ENCODE measurements at places on chromosomes 3 and 15. TPM values are rescaled to one million over a fixed set of nuclear protein-coding genes. Genes with fewer than 3 reads are reported as not detected.

Gene MB21D2
- 12.7 TPM for polyA plus RNA-seq

Gene EDEM1
- 25.2 TPM for polyA plus RNA-seq

Gene EIF4A2
- 410 TPM for polyA plus RNA-seq

Gene MRPL47
- 37.8 TPM for polyA plus RNA-seq

Gene DHX30
- polyA plus RNA-seq = 86.3 TPM

Gene RLBP1
- not detected for polyA plus RNA-seq

DNA sequence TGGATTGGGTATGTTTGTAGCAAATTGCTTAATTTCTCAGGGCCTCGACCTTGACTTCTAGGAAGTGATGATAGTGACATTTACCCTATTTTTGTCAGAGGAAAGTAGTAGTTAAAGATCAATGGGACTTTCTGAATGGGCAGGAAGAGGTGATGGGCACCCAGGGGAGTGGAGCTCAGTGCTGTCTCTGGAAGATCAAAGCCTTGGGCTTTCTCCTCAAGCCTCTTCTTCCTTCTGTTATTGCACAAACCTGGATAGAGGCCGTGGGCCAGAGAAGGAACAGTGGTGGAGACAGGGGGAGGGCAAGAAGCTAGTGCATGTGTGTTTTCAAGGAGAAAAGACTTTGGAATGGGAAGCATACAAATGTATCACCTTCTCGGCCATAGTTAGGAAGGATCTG lies 44.9 kb upstream of the EOMES start:
- no peak overlapping the region for H3K27ac ChIP-seq
- no peak for DNase-seq
- H3K36me3 ChIP-seq = no peaks in the 10 kb centered on the region
- H3K27me3 ChIP-seq = no peaks in the 10 kb centered on the region
- H3K4me1 ChIP-seq = no peaks in the 10 kb centered on the region

- no peak for DNase-seq
- no peaks in the 10 kb centered on the region for H3K36me3 ChIP-seq
- no peak overlapping the region for H3K4me3 ChIP-seq
- no peaks in the 10 kb centered on the region for H3K4me1 ChIP-seq
Measured at GRCh38 chr3:32577581-32578556, 7.2 kb upstream of the DYNC1LI1 start.

GRCh38 chr3:189389346-189389745 lies 217.6 kb downstream of the TPRG1 start:
- no peaks in the 10 kb centered on the region for H3K36me3 ChIP-seq
- peaks cover 4% of the 10 kb centered on the region for H3K27me3 ChIP-seq
- DNase-seq = no peak

GRCh38 chr15:98240303-98240702 lies 279.8 kb downstream of the ARRDC4 start:
- no peaks in the 10 kb centered on the region for H3K4me1 ChIP-seq
- DNase-seq = no peak
- no peak overlapping the region for H3K27ac ChIP-seq
- no peak overlapping the region for H3K4me3 ChIP-seq
- no peaks in the 10 kb centered on the region for H3K27me3 ChIP-seq

DNA sequence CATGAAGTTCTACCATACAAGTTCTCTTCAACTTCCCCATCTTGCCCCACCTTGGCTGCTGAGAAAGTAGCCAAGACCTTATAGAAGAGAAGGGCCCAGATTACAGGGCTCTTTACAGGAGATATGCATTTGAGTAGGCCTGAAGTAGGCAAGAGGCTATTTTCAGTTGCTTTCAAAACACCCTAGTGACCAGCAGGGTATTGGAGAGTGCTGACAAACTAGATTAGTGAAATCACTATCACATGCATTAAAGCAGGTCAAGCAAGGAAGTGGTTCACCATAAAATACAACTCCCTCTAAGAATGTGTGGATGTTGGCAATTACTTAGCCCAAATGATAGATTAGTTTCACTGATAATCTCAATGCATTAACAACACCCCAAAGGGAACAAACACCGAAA lies 2.7 kb upstream of the LZTFL1 start:
- H3K27me3 ChIP-seq = peaks cover 8% of the 10 kb centered on the region
- no peaks in the 10 kb centered on the region for H3K4me1 ChIP-seq
- no peak overlapping the region for H3K27ac ChIP-seq
- DNase-seq = no peak
- no peaks in the 10 kb centered on the region for H3K36me3 ChIP-seq
- no peak overlapping the region for H3K4me3 ChIP-seq

- no peaks in the 10 kb centered on the region for H3K36me3 ChIP-seq
Measured at GRCh38 chr3:110767156-110767555, 304.5 kb upstream of the NECTIN3 start.

GRCh38 chr3:1056744-1057143 lies 36.1 kb upstream of the CNTN6 start:
- H3K4me3 ChIP-seq = no peak overlapping the region
- no peaks in the 10 kb centered on the region for H3K4me1 ChIP-seq
- H3K27ac ChIP-seq = no peak overlapping the region
- no peaks in the 10 kb centered on the region for H3K36me3 ChIP-seq
- DNase-seq = no peak
- H3K27me3 ChIP-seq = no peaks in the 10 kb centered on the region

GRCh38 chr3:186782542-186783057 lies 777 bp upstream of the EIF4A2 start:
- peak; percentile 8 for DNase-seq
- no peaks in the 10 kb centered on the region for H3K27me3 ChIP-seq
- H3K4me3 ChIP-seq = peak overlapping the region; percentile 98
- peak overlapping the region; percentile 94 for H3K27ac ChIP-seq
- peaks cover 20% of the 10 kb centered on the region for H3K4me1 ChIP-seq

DNA sequence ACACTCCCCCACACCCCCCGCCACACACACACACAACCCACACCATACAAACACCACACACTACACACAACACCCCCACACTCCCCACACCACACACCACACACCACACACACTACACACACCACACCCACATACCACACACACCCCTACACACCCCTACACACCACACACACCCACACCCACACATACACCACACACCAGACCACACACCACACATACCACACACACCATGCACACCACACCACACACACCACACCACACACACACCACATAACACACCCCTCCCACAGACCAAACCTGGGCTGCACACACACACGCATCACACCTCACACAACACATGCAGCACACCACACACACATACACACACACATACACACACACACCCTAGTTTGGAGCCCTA lies 1.8 kb upstream of the RASGRF1 start:
- H3K36me3 ChIP-seq = no peaks in the 10 kb centered on the region
- H3K4me1 ChIP-seq = no peaks in the 10 kb centered on the region
- no peak overlapping the region for H3K27ac ChIP-seq

DNA sequence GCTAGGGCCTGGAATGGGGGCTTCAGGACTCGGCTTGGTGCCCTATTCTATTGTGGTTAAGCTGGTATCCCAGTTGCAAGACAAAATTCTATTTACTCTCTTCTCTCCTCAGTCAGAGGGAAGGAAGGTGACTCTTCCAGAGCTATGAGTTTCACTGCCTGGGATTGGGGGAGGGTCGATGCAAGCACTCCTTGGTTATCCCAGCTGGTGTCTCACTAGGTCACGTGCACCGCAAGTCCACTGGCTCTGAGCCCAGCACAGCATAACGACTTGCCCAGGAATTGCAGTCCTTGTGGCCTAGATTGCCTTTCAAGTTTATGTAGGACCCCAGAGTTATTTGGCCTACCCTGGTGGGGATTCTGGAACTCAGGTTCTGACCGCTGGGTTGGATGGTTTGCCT lies 958.8 kb downstream of the IGSF11 start:
- H3K27me3 ChIP-seq = no peaks in the 10 kb centered on the region
- H3K4me1 ChIP-seq = no peaks in the 10 kb centered on the region
- H3K36me3 ChIP-seq = no peaks in the 10 kb centered on the region
- H3K4me3 ChIP-seq = no peak overlapping the region
- no peak overlapping the region for H3K27ac ChIP-seq

- no peaks in the 10 kb centered on the region for H3K27me3 ChIP-seq
- H3K27ac ChIP-seq = peak overlapping the region; percentile 74
- no peak overlapping the region for H3K4me3 ChIP-seq
- H3K36me3 ChIP-seq = no peaks in the 10 kb centered on the region
- no peak for DNase-seq
Measured at GRCh38 chr3:11385326-11385725, 113.1 kb downstream of the ATG7 start.

DNA sequence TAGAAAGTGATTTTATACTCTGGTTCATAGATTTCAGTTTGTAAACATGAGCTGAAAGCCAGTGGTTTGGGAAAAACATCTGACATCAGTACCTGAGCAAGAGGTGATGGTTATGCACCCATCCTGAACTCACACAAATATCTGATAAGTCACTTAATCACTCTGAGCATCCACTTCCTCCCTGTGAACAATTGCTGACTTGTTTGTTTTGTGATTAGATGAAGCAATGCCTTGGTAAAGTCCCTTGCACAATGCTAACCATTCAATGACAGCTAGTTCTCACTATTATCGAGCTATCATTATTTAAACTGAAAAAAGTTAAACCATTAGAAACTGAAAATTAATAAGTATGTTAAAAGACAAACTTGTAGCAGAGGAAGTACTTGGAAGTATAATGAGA lies 303.0 kb downstream of the PLOD2 start:
- H3K27me3 ChIP-seq = no peaks in the 10 kb centered on the region
- no peak overlapping the region for H3K27ac ChIP-seq
- no peak overlapping the region for H3K4me3 ChIP-seq
- H3K36me3 ChIP-seq = no peaks in the 10 kb centered on the region

DNA sequence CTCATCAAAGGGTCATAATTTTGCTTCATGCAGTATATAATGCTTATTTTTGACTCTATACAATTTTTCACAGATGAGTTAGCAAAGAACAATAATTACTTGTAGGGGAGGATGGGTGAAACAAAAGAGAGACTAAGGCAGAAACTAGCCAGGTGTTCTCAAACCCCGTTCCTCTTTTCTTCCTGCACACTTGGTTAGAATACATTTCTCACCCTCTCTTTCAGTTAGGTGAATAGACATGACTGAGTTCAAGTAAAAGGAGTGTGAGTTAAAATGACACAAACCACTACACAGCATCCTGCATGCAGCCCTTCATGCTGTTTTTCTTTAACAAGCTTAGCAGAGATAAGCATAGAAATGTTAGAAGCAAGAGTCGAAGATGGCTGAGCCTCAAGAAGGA lies 922.2 kb downstream of the TBL1XR1 start:
- DNase-seq = no peak
- H3K27ac ChIP-seq = no peak overlapping the region
- no peaks in the 10 kb centered on the region for H3K36me3 ChIP-seq
- H3K4me1 ChIP-seq = no peaks in the 10 kb centered on the region
- no peaks in the 10 kb centered on the region for H3K27me3 ChIP-seq

GRCh38 chr3:121958801-121959200 lies 63.2 kb downstream of the ILDR1 start:
- no peak for DNase-seq
- no peaks in the 10 kb centered on the region for H3K27me3 ChIP-seq
- H3K4me1 ChIP-seq = no peaks in the 10 kb centered on the region
- no peak overlapping the region for H3K27ac ChIP-seq
- no peak overlapping the region for H3K4me3 ChIP-seq

DNA sequence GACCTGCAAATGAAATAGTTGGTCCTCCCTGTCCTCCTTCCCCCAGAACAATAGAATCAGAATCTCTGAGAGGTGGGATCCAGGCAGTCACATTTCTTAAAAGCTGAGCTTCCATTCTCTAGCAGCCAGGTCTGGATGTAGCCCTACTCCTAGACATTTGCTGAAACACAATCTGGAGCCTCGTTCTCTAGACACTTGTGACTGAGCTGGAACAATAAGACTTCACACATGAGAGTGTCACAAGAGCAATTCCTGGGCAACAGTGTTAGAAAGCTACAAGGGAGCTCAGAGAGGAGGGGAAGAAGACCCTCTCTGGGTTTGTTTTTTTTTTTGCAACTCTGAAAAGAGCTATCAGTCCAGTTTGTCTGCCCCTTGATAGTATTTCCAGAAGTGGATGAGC lies 14.5 kb downstream of the CORO2B start:
- H3K27ac ChIP-seq = no peak overlapping the region
- H3K27me3 ChIP-seq = no peaks in the 10 kb centered on the region
- no peaks in the 10 kb centered on the region for H3K36me3 ChIP-seq

- H3K4me1 ChIP-seq = peaks cover 5% of the 10 kb centered on the region
- no peak for DNase-seq
- no peaks in the 10 kb centered on the region for H3K27me3 ChIP-seq
- H3K36me3 ChIP-seq = no peaks in the 10 kb centered on the region
Measured at GRCh38 chr3:177811112-177811511, 613.8 kb upstream of the TBL1XR1 start.

- H3K27ac ChIP-seq = no peak overlapping the region
- H3K27me3 ChIP-seq = no peaks in the 10 kb centered on the region
- no peak overlapping the region for H3K4me3 ChIP-seq
- H3K4me1 ChIP-seq = no peaks in the 10 kb centered on the region
- peak; percentile 42 for DNase-seq
Measured at GRCh38 chr3:33980252-33980651, 181.8 kb downstream of the PDCD6IP start.

GRCh38 chr15:57091636-57092035 lies 173.2 kb downstream of the TCF12 start:
- no peak for DNase-seq
- H3K36me3 ChIP-seq = peaks cover 19% of the 10 kb centered on the region
- H3K4me3 ChIP-seq = no peak overlapping the region
- H3K4me1 ChIP-seq = peaks cover 4% of the 10 kb centered on the region
- no peaks in the 10 kb centered on the region for H3K27me3 ChIP-seq
- no peak overlapping the region for H3K27ac ChIP-seq

DNA sequence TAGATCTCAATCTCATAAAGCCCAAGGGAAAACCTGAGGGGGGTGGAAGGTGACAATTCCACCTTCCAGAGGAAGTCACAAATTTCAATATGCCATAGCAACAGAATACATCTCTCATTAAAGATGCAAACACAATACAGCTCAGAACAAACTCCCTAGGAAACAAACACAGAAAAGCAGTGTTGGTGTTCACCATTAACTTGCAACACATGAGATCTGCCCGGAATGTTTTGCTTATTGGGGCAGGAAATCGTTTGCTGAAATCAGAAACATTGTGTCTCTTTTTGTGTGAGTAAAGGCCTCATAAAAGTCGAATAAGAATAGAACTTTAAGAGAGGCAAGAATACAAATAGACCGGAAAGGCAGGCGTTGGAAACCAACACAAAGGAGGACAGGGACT lies 5.8 kb upstream of the RYR3 start:
- no peak overlapping the region for H3K4me3 ChIP-seq
- peaks cover 18% of the 10 kb centered on the region for H3K27me3 ChIP-seq
- H3K4me1 ChIP-seq = no peaks in the 10 kb centered on the region
